ENCODE measurements at places on chromosomes 7 and 10.
A peak's percentile ranks its signal among the peaks of the same experiment; 100 is the strongest.

DNA sequence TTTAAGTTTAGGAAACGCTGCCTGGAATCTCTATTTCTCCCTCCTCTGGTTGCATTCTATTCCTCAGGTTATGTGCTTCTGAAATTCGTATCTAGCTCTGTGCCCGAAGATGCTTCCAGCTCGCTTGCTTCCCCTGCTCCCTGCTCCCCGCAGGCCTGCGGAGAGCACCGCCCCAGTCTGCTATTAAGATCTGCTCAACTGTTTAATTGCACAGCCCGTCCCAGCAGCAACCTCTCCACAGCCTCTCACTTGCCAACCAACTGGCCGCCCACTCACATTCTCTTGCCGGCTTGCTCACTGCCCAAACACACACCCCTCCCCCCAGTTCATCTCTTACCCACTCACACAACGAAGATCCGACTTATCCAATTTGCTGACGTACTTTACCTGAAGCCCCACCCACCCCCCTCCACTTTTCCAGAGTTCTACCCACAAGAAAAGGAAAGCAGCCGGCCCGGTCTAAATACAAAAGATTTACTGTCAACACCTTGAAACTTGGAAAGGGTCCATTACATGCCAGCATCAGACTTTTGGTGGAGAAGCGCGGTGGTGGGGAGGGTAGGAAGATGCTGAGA lies 167.3 kb upstream of the KLF14 start:
- DNase-seq, result no peak

GRCh38 chr7:137583172-137583571 lies 239.6 kb upstream of the PTN start:
- no peak for DNase-seq

DNA sequence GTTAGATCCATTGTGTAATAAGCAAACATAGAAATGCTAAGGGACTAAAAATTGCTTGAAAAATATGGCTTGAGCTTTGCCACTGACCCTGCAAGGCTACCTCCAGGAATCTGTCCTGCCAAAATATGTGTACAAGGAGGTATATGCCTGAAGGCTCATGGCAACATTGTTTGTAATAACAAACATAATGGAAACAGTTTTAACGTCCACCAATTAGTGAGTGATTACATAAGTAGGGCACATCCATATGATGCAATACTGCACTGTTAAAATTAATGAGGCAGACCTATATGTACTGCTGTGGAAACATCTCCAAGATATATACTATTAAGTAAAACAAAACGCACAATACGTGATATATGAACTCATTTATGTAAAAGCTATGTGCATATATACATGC lies 13.1 kb upstream of the GOT1 start:
- DNase-seq, result no peak

DNA sequence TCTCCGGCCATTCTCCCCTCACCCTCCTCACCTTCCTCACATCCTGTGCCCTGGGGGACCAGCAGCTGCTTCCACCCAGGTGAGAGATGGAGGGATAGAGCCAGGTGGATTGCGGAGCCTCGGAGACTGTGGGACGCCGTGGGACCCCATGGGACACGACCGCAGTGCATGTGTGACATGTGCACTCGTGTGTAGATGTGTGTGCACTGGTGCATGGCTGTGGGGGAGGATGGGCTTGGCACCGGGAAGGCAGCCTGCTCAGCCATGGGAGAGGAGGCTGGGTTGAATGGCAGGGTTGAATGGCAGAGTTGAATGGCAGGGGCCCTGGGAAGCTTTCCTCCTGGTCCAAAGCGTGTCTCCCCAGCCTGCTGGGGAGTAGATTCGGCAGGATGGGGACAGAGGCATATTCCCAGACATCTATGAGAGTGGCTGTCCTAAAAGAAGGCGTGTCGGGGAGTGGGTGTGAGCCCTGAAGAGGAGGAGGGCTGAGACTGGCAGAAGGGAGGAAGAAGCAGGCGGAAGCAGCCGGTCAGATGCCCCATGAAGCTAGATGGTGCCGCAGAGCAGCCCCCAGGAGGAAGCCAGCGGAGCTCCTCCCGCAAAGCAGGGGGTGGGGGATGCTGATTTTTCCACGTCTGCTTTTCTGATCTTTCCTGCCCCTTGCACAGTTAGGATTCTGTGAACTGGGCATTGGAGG lies 815 bp downstream of the GIMAP8 start:
- peak; percentile 83 for DNase-seq

- no peak for DNase-seq
Measured at GRCh38 chr7:136186281-136186680, 209.1 kb upstream of the MTPN start.

Data from stimulated activated effector memory CD8-positive, alpha-beta T cell treated with anti-CD3 and anti-CD28 coated beads, Interleukin-12 subunit alpha, Interleukin-12 subunit beta, amount 100 ng/mL, for 72 hours (primary cell).